Germinal center (tissue), 1 donor: ENCODE measurements at places on chromosomes 13 and 19.

DNA sequence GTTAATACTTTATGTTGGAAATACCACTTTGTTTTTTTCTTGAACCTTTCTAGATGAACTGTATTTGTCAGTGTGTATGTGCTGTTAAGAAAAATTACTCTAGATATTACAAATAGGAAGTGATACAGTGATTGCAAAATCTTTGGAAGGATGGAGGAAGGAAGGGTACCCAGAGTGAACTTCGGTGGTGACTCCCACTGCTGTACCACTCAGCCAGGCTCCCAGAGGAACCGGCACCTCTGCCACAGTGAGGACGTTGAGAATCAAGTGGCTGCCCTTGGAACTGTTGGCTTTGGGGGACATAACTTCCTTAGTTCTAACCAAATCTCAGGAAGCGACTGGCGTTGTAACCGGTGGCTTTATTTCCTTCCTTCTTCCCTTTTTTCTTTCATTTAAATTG is 184.7 kb downstream of the PCCA start:
- DNase-seq, result no peak

- DNase-seq, result no peak
Observed at GRCh38 chr19:56877069-56877715, 36.7 kb upstream of the PEG3 start.

GRCh38 chr13:27523346-27524073 is 73.1 kb upstream of the MTIF3 start:
- no peak for DNase-seq

DNA sequence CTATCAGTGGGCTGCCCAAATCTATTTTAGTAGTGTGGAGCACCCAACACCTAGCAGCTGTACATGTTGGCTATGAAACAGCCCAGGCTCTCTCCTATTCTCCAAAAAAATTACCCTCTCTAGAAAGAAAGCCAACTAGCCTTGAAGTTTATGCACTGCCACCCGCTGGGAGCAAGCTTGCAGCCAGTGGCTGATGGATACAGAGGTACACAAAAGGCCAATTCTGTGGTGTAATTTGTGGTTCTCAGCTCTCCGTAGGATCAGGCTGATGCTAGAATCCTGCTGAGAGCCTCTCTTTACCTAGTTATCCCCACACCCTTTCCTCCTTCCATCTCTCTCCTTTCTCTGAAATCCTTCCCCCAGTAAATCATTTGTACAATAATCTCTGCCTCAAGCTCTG is 1120.7 kb downstream of the DIAPH3 start:
- DNase-seq, result no peak

- no peak for DNase-seq
Observed at GRCh38 chr13:41460074-41460465, 2.7 kb downstream of the RGCC start.

DNA sequence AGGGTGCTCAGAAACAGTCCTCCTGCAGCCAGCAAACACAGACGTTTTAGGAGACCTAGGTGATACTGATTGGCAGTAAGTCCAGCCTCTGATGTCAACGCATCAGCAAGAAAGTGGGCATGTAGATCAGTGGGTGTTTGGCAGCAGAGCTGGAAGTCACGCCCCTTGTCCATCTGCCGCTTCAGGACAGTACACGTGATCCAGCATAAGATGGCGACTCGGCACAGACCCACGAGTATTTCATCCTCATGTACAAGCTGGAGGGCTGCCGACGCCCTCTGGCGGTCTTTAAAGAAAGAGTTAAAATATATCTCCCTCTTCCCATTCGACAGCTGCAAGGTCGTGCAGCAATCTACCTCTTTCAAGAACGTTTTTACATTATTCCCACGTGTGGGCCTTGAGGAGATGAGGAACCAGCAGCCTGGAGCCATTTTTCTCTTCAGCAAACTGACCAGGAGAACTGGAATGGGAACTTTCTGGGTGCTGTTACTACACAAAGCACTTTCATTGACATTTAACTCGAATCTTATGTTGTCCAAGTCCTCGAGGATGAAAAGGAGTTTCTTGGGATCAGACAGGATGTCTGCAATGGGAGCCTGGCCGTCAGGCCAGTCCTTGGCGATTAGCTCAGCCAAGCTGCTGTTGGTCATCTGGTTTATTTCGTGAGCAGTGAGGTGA is 22.3 kb downstream of the NLRP11 start:
- peak; percentile 71 for DNase-seq

GRCh38 chr19:32581705-32582179 is 752 bp downstream of the PDCD5 start:
- no peak for DNase-seq

DNA sequence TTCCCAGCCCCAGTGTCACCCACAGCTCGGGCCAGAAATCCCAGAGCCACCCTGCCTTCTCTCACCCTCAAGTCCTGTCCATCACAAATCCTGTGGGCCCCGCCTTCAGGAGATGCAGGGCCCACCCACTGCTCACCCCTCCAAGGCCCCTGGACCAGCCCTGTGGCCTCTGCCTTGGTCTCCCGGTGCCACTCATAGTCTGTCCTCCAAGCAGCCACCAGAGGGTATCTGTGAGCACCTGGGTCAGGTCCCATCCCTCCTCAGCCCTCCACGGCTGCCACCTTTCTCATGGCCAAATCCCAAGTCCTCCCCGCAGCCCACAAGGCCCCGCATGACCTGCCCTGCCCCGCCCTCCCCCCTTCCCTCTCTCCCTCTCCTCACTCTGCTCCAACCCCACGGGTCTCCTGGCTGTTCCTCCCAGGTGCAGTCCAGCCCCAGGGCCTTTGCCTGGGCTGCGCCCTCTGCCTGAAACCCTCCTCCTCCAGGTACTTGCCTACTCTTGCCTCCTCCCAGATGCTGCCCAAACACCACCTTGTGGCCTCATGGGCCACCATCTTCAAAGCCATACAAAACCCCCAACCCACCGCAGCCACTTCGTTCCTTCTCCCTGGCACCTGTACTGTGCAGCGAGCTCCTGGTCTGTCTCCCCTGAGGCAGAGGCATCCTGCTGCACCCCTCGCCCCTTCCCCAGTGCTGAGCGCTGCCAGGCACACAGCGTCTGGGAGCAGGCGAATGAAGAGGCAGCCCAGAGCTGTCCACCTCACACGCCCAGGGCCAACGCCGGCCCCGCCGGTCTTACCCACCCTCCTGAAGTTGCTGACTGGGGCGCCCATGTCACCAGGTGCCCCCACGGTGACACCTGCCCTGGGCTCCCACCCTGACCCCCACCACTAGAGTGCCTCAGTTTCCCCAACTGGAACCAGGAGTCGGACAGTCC is 13.2 kb upstream of the UQCR11 start:
- DNase-seq, result peak; percentile 68

GRCh38 chr13:42041684-42042035 is 6.8 kb upstream of the DGKH start:
- DNase-seq, result peak; percentile 11

- DNase-seq, result no peak
Observed at GRCh38 chr13:52736891-52737290, 2.7 kb downstream of the CNMD start.

DNA sequence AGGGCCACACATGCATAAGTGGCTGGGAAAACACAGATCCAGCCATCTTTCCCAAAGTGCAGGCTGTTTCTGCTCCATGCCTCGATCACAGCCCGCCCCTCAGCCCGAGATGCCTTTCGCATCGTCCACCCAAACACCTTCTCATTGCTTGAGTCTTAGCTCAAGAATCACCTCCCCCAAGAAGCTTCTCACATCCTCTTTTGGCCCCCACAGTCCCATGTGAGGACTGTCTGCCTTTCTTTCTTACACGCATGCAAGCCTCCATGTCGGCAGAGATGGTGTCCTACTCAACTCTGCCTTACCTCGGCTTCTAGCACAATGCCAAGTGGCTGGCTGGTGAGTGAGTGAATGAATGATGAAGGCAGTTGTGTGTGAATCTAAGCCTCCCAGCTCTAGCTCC is 18.1 kb upstream of the GSX1 start:
- no peak for DNase-seq

DNA sequence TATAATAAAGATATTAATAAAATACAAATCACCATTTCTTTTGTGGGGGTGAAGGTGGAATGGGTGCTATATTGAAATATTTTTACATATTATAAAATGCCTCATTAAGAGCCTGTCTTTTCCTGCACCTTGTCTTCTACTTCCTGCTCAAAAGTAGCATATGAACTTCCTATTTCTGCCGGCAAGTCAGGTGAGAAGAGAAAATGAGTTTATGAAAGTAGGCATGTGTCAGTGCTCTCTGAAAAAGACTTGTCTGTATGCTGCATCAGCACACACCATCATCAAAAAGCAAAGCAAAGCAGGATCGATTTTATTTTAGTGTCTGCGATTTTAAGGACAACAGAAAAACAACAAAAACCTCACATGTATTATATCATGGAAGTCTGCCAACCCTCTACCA is 114.2 kb downstream of the RAP2A start:
- peak; percentile 9 for DNase-seq

DNA sequence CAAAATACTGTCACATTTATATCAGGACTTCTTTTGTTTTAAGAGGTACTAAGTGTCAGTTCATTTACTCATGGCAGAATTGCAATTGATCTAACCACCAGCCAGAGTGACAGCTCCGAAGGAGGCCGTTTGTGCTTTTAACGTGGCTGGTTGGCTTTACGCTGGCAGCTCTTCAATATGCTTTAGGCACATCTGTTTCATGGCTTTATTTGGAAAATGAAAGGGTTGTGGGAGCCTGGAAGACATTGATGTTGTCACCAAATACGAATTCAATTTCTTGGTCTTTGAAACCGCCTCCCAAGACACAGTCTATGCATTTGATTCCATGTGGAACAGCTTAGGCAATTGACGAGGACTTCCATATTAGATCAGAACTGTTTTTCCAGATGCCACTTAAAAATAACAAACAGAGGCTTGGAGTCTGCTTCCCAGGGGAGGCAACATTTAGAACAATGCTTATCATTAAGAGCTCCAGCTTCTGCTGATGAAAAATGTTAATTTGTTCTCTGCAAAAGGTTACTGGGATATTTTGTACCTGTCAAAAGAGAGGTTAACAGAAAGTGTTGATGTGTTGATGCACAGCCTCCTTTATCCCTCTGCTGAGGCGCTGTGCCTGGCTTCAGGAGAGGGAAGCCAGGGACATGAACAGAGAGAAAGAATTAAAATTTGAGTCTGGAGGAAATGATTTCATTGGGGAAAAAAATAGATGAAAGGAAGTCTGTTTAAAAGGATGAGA is 64.0 kb upstream of the TNFRSF19 start:
- DNase-seq, result no peak

GRCh38 chr19:10408511-10409283 is 5.4 kb upstream of the CDC37 start:
- DNase-seq, result peak; percentile 69

DNA sequence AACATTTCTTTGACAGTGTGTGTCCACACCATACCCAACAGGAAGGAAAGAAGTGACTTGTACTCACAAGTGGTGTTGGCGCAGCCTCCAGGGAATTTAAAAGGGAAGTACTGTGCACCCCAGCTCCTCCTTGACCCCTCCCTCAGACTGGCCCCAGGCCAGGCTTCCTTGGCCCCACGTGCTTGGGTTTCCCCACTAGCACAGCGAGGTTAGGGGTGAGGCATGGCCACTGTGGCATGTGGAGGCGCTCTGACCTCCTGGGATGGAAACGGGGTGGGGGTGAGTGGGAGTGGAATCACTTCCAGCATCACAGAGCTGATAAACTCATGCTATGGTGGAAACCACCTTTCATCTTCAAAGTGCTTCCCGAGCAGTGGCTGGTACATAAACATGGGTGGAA is 168.6 kb downstream of the ZNF536 start:
- no peak for DNase-seq

DNA sequence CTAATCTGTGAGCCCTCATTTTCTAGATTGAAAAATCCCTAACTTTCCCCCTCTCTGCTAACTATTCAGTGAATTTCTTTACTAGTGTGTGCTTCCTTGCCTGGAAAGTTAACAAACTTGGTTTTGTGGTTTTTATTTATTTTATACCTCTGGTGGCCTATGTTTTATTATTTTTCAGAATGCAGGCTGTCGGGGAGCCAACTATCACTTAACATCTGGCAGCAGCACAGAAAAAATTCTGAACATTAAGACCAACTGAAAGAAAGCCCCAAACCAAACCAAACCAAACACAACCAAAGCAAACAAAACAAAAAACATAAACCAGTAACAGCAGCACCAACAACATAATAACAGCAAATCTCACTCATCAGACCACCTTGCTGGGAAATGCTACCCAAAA is 109.0 kb upstream of the KL start:
- DNase-seq, result no peak

- no peak for DNase-seq
Observed at GRCh38 chr13:41813426-41813825, 147.5 kb downstream of the VWA8 start.
